ENCODE measurements at places on chromosomes 16 and 17.

DNA sequence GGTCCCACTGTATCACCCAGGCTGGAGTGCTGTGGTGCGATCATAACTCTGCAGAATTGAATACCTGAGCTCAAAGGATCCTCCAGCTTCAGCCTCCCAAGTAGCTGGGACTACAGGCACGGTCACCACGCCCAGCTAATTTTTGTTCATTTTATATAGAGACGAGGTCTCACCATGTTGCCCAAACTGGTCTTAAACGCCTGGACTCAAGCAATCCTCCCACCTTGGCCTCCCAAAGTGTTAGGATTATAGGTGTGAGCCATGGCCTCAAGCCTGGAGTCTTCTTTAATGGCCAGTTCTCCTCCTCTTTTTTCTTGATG is 484 bp downstream of the CD300LB start:
- DNase-seq: no peak

- peak; percentile 76 for DNase-seq
Measured at GRCh38 chr17:41738077-41738800, 3.8 kb upstream of the HAP1 start.

GRCh38 chr16:15141586-15141985 is 47.5 kb upstream of the RRN3 start:
- DNase-seq: no peak

GRCh38 chr16:51119556-51119955 is 31.5 kb downstream of the SALL1 start:
- no peak for DNase-seq

- no peak for DNase-seq
Measured at GRCh38 chr17:49549311-49549605, 26.4 kb upstream of the NXPH3 start.

GRCh38 chr16:17014484-17015121 is 456.2 kb downstream of the XYLT1 start:
- no peak for DNase-seq

DNA sequence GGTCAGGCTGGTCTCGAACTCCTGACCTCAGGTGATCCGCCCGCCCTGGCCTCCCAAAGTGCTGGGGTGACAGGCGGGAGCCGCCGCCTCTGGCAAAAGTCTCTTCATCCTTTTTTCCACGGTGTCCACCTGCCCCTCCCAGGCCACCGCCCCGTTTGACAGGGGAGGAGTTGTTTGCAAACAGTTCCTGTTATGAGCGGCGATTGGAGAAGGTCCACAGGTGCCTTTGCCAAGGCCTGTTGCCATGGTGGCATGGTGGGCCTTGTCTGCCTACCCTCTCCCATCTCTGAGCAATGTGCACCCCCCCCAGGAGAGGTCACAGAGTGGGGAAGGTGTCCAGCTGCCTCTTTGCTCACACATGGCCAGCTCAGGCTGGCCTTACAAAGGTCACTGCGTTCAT is 16.0 kb upstream of the RAP1GAP2 start:
- DNase-seq: no peak

GRCh38 chr16:76456016-76456415 is 178.8 kb downstream of the CNTNAP4 start:
- DNase-seq: no peak

Data from activated naive CD8-positive, alpha-beta T cell treated with anti-CD3 and anti-CD28 coated beads for 36 hours (primary cell).